ENCODE measurements at places on chromosomes 6 and 20. TPM values are rescaled to one million over a fixed set of nuclear protein-coding genes. Genes with fewer than 3 reads are reported as not detected.
A peak's percentile ranks its signal among the peaks of the same experiment; 100 is the strongest.

Gene VWA7
- 1.5 TPM for total RNA-seq

Gene THBS2
- total RNA-seq, result 28.6 TPM

Gene RUNX2
- total RNA-seq, result 11.0 TPM

Gene IRF4
- total RNA-seq, result 0.21 TPM

Gene GGTLC1
- not detected for total RNA-seq

Gene RAD21L1
- not detected for total RNA-seq

Gene CDH22
- not detected for total RNA-seq

Gene OOEP
- 0.41 TPM for total RNA-seq

Gene DOP1A
- 17.0 TPM for total RNA-seq

Gene TPMT
- total RNA-seq, result 12.4 TPM

Gene GINS1
- total RNA-seq, result 7.7 TPM

Gene TRAPPC3L
- total RNA-seq, result not detected

Gene PBOV1
- not detected for total RNA-seq

Gene KCNQ5
- total RNA-seq, result 2.5 TPM

Gene SLPI
- 99.5 TPM for total RNA-seq

Gene MAP7
- total RNA-seq, result 17.6 TPM

Gene NXT1
- total RNA-seq, result 59.6 TPM

GRCh38 chr6:90005048-90005827 lies 111.0 kb downstream of the GJA10 start:
- no peak for DNase-seq

- no peak for DNase-seq
Observed at GRCh38 chr6:25401711-25402110, 122.5 kb downstream of the CARMIL1 start.

- no peak for DNase-seq
Observed at GRCh38 chr6:131107151-131107550, 28.1 kb upstream of the AKAP7 start.

DNA sequence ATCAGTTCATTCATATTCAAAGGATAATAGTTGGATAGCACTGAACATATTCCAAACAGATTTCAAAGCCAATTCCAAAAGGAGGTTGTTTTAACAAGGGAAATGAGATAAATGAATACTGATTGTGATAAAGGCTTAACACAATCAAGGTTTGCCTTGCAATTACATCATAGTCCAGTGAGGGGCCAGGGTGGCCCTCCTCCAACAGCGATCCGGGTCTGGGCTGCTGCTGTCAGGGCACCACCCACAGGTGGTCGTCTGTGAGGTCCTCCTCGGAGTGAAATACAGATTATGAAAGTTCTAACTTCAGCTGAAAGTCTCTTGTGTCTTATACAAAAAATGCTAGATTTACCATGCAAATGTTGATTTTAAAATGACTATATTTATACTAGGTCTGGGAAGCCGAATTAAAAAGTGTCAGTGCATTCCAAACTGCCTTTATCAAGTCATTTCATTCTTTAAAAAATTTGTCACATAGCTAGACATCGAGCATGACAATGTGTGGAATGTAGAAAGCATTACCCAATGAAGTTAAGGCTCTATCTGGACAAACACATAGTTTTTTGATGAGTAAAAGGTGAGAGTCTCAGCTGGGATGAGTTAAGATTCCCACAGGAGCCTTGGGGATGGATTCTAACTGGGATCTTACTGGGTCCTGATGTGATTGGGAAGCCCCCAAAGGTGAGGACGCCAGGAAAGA lies 65.9 kb upstream of the SLC22A23 start:
- no peak for DNase-seq

GRCh38 chr6:143811501-143812157 lies 31.5 kb upstream of the LTV1 start:
- DNase-seq, result no peak

GRCh38 chr6:143068001-143068400 lies 7.3 kb downstream of the AIG1 start:
- no peak for DNase-seq

GRCh38 chr6:142404751-142405150 lies 102.9 kb downstream of the ADGRG6 start:
- DNase-seq, result no peak

- DNase-seq, result no peak
Observed at GRCh38 chr6:293193-294174, 1.2 kb downstream of the DUSP22 start.

DNA sequence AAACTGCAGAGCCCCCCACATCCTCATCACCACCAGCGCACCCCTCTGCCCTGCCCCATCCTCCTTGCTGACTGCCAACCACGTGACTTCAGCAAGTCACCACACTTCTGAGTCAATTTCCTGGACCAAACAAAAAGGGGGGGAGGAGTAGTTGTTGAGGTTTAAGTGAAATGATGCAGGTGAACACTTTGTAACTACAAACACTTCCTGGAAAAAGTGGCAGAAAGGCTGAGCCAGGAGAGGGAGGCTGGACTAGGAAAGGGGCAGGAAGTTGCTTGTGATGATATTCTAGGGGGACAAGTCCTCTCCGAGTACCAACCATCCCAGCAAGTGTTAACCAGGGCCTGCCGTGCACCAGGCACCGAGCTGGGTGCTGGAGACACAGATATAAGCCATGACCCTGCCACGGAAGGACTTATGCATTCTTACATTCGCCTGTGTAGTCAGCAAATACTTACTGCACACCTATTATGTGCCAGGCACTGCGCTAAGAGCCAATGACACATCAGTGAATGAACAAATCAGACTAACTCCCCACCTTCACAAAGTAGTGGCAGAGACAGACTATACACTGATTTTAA lies 67.3 kb downstream of the PREX1 start:
- peak; percentile 35 for DNase-seq

- DNase-seq, result no peak
Observed at GRCh38 chr20:46802722-46803121, 91.9 kb upstream of the EYA2 start.

DNA sequence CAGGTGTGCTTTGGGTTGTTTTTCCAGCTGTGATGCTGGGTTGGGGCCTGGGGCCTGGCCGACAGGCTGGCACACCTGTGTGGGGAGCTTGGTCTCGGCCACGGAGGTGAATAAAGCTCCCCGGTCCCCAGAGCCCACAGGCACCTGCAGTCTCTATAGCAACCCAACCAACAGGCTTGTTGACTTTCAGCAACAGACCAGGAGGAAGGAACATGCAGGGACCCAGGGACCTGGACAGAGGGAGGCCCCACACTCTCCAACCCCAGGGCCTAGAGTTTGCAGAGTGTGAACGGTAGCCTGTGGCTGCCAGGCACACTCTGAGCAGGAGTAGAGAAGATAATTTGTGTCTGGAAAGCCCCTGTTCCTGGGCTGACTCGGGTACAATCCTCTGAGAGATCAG lies 14.6 kb upstream of the SYNJ2 start:
- no peak for DNase-seq

- no peak for DNase-seq
Observed at GRCh38 chr20:49647550-49647949, 66.1 kb downstream of the B4GALT5 start.

DNA sequence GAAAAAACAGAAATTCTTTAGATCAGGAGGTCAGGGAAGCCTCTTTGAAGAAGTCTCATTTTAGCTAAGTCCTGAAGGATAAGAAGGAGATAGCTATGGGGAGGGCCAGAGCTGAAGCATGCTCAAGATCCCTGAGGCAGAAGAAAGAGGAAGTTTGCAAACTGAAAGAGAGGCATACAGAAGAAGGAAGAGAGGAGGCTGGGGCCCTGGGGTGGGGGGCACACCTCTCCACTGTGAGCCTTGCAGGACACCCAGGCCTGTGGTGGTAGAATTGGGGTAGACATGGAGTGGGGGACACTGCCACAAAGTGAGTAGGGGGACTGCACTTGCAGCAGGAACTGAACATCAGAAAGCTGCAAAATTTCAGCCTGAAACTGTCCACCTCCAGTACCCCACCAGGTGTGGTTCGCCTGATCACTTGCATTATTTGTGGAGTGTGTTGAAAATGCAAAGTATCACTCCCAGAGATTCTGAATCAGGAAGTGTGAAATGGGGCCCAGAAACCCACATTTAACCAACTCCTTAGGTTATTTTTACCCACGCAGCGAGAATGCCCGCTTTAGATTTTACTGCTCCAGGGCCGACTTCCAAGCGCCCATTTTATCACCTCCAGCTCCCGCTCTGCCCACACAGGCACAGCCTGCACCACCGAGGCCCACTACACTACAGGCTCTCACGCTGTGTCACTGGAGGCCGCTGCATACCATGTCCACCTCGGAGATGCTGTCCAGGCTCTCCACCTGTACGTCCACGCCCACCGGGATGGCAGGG lies 44.0 kb downstream of the GABRR2 start:
- no peak for DNase-seq

- no peak for DNase-seq
Observed at GRCh38 chr20:753136-753535, 15.2 kb downstream of the SLC52A3 start.

- no peak for DNase-seq
Observed at GRCh38 chr6:125154118-125154760, 666 bp downstream of the TPD52L1 start.

GRCh38 chr6:137715589-137716045 lies 151.4 kb upstream of the TNFAIP3 start:
- DNase-seq, result no peak

- no peak for DNase-seq
Observed at GRCh38 chr20:62366370-62367135, 559 bp downstream of the LAMA5 start.

GRCh38 chr20:4569865-4570264 lies 151.8 kb upstream of the PRND start:
- no peak for DNase-seq

DNA sequence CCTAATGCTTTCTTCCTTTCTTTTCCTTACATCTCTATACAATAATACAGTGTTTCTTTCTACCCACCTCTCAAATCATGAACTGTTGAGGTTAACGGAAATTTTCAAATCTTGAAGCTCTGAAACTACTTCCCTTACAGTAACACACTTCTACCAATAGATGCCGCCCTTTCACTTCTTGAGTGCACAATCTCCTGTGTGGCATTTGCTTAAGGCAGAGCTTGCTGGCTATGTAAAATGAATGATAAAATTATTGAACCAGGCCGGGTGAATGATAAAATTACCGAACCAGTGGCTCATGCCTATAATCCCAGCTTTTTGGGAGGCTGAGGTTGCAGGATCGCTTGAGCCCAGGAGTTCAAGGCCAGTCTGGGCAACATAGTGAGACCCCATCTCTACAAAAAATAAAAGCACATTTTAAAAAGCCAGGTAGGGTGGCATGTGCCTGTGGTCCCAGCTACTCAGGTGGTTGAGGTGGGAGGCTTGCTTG lies 56.8 kb downstream of the KCNS1 start:
- peak; percentile 42 for DNase-seq

- DNase-seq, result no peak
Observed at GRCh38 chr6:69022993-69023392, 387.9 kb downstream of the ADGRB3 start.

GRCh38 chr6:119880840-119881239 lies 531.3 kb upstream of the MAN1A1 start:
- DNase-seq, result no peak

DNA sequence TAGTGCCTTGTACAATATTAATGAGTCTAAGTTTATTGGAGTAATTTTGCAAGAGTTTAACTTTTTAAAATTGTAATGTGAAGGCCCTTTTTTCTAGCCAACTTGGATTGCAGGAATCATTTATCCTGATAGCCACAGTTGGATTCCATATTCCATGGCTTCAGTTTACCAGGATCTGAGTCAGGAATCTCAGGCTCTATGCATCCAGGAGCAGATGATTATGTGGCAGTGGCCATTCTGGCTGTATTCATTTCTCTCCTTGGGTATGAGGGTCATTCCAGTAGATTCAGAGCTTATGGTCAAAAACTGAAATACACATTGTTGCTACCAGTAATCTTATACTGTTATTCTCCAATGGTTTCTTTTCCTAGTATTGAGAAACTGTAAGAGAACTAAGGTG lies 2.9 kb downstream of the AIG1 start:
- no peak for DNase-seq

DNA sequence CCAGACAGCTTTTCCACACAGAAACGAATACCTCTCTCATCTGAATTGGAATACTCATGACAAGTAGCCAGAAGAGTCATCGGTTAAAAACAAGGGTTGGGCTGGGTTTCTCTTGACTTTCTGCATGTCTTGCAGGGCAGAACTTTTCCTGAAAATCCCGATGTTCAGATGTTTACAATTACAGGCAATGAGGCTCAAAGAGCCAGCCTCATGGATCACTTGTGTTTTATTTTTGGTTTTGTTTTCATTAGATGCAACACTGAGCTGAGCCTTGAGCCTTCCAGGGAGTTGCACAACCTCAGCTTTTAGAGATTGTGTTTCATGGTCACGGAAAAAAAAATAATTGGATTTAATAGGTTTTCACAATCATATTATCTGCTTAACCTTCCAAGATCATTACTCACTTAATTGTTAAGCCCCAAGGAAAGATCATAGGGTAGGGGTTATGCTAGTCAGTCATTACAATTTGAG lies 288.1 kb upstream of the PRDM1 start:
- DNase-seq, result no peak

DNA sequence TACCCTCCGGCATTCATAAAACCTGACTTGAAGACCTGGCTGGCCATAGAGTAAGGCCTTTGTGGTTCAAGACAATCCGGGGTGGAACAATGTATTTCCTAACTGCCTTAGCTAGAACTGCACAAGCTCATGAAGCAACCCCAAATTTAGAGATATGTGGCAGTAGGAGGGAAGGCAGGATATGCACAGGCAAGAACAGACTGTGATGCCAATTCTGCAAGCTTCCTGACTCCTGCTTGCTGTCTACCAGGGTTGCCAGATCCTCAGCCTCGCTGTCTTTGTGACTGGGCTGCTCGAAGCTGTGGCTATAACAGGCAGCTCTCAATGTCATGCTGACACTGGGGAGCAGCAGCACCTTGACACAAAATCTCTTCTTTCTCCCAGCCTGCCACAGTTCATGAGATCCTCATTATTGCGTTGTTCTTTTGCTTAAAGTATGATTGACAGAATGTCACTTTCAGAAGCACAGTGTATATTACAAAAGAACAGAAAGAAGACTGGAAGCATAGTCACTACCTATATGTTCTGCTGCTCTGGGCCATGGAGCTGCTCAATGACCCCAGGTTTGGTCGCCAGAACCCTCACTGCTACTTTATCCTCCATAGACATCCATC lies 18.3 kb upstream of the SHLD1 start:
- no peak for DNase-seq

- DNase-seq, result no peak
Observed at GRCh38 chr6:129112591-129112990, 229.7 kb downstream of the LAMA2 start.

GRCh38 chr6:35086636-35087360 lies 54.3 kb downstream of the TCP11 start:
- no peak for DNase-seq

- DNase-seq, result peak; percentile 14
Observed at GRCh38 chr20:54995553-54995952, 520.2 kb downstream of the DOK5 start.

- no peak for DNase-seq
Observed at GRCh38 chr6:16157909-16158308, 29.0 kb downstream of the MYLIP start.
